ENCODE measurements at places on chromosomes 1 and 21.

DNA sequence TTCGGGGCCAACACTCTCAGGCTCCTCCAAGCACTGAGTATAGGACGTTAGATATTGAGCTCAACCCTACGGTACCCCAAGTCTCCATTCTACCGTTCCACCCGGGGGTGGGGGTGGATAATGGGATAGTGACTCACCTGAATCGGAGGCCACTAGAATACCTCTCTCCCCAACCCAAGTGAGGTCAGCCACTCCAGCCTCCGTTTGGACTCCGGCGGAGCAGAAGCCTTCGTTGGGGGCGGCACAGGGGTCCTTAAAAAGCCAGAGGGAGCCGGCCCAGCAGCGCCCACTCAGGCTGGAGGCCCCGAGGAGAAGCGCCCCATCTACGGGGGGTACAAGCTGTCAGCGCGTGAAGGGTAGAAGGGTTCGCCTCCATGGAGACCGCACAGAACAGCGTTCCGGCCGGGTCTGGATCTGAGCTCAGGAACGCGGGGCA lies 556 bp downstream of the WDR77 start:
- DNase-seq = peak; percentile 33

- DNase-seq = no peak
Measured at GRCh38 chr1:41498391-41498790, 13.9 kb upstream of the EDN2 start.

GRCh38 chr1:39623053-39623452 lies 16.4 kb downstream of the HEYL start:
- no peak for DNase-seq

GRCh38 chr1:196091397-196092135 lies 516.7 kb downstream of the KCNT2 start:
- no peak for DNase-seq

DNA sequence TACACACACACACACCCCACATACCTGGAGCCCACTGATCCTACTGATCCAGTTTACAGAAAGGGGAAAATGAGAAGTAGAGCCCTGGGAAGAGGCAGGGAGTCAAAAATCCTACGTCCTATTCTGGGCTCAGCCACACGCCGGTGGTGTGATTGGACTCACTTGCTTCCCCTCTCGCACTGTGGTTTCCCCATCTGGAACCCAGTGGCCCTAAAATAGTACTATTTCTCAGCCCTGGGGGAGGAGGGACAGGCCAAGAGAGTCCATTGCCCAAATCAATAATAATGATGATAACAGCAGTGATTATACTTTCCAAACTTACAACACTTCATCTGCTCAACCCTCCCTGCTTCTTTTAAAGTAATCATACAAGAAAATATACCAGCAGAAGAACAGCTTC lies 2.9 kb upstream of the PIGR start:
- no peak for DNase-seq

DNA sequence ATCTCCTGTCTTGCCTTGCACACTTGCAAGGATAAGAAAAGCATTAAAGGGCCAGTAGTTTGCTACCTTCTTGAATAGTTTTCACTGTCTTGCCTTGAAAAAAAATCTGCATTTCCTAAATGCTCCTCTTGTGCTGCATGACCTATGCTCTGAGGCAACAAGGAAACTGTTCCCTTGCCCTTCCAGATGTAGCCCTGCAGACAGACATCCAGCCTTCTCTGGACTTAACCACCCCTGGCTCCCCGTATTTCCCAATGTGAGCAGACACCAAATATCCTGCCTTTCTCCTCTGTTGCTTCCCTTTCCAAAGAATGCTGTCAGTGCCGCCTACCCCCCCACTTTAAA lies 177.6 kb downstream of the GABPA start:
- DNase-seq = no peak

GRCh38 chr1:93670141-93670540 lies 11.5 kb downstream of the BCAR3 start:
- DNase-seq = no peak

- DNase-seq = peak; percentile 50
Measured at GRCh38 chr1:110872745-110873720, at the start of gene CD53. TSS of gene CD53 (plus strand) at chr1:110873148. CDS start at chr1:110891409, 18,261 bp downstream.

- no peak for DNase-seq
Measured at GRCh38 chr1:208036918-208037766, 126.2 kb upstream of the CD34 start.

- no peak for DNase-seq
Measured at GRCh38 chr1:7292036-7292681, 478.9 kb upstream of the VAMP3 start.

DNA sequence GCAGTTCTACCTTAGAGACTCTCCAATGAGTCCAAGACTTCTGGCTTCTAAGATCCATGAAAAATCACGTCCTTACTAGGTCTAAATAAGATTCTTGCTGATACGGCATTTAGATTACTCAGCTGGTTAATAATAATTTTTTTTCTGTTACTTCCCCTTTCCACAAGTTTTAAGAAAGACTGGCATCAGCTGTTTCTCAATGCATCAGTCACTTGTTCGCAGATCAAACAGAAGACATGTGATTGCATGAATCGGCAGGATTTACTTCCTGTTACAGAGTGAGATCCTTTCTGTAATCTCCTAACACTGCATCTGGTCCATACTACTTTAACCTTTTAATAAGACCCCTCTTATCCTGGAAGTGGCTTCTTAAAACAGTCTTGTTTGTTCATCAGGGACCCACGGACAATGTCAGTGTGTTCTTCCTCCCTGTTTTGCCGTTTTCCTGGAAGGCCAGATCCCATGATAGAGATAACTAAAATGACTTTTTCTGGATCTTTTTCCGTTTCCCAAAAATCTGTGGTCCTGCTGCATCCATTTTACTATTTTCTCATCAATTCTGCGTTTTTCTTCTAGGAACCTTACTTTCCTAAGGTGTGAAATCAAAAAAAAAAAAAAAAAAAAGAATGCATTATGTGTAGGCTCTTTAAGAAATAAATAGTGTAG lies 6.1 kb downstream of the NPL start:
- no peak for DNase-seq

DNA sequence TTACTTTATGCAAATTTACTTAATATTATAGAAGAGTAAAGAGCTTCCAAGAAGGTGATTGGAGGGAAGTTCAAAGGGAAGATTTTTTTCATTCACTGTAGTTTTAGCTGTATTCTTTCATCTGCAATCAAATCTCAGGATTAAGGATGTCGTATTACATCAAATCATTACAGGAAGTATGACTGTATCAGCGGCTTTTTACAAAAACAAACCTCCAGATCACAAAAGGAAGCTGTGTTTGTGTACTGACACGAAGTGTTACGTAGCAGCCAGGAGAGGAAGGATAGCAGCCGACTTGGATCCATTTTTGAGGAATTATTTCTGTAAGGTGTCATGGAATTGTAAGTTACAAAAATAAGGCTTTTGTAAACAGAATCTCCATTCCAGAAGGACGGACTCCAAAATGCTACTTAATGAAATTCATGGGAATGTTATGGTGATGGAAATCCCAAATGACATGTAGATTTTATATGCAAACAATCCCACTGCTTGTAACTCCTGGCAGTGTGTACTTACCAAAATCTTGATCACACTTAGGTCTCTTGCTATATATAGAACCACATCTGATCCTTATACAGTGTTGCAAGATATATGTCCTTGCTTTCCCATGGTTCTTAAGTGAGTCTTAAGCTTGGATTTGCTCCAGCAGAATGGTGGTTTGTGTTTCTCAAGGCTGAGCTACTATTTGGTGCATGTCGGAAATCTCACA lies 49.8 kb downstream of the KCNJ15 start:
- no peak for DNase-seq

- no peak for DNase-seq
Measured at GRCh38 chr1:175784831-175785230, 41.4 kb upstream of the TNR start.

DNA sequence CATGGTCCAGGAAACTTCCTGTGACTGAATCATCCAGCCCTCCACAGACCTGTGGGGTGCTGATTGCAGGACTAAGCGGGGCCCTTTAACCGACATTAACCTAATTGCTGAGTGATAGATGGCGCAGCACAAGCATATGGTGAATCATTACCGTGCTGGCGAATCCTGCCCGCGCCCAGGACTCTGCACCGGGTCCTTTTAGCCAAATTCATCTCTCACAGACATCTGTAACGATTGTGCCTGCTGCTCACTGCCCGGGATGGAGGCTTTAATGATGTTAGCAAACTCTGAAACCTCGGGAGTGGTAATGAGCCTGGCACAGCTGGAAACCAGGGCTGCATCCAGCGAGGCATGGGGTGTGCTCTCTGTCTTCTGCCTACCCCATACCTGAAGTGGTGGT lies 147.3 kb upstream of the CD34 start:
- DNase-seq = no peak

- DNase-seq = no peak
Measured at GRCh38 chr1:70324683-70325082, 29.8 kb downstream of the ANKRD13C start.

DNA sequence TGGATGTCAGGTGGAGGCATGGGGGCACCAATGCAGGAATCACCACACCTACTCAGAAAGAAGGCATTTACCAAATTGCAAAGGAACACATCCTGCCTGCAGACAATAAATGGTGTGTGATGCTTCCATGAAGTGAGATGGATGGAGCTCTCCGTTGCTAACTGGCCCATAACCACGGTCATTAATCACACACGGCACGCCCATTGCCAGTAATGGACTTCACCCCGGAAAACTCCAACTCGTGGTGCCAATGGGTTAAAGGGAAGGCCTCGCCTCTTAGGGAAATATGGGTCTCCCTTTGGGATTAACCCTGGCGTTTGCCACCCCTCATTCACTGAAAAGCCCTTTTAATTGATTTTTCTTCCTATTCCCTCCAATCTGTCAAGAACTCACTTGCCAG lies 443.1 kb upstream of the DAB1 start:
- no peak for DNase-seq

DNA sequence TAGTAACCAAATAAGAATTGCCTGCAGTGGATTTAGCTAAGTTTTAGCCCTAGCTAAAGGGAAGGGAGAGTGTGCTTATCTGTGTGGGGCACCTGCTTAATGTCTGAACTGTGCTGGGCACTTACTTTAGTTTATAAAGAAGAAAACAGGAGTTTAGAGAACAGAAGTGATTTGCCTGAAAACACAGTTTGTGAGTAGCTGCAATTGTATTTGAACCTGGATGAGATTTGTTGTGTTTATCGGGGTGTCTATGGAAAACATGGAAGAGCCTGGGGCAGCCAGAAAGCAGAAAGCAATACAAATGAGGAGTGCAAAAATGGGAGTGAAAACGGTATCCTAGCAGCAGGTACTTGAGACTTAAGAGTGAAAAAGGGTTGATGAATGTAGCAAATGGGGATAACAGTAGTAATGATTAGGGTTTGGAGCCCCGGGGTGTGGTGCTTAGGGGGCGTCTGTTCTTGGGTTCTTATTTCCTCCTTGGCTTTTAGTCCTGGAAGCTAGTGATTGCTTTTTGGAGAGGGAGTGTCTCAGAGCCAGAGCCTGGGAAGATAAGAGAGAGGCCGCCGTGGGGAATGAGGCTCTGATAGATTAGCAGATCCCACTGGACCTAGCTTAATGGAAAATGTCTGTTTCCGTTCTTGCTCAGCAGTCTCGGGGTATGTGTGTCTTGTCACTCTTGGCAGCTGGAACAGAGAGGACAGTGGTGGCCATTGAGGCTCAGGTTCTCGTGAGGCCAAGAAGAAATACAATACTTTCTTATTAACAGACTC lies 5.6 kb downstream of the PRCC start:
- no peak for DNase-seq

DNA sequence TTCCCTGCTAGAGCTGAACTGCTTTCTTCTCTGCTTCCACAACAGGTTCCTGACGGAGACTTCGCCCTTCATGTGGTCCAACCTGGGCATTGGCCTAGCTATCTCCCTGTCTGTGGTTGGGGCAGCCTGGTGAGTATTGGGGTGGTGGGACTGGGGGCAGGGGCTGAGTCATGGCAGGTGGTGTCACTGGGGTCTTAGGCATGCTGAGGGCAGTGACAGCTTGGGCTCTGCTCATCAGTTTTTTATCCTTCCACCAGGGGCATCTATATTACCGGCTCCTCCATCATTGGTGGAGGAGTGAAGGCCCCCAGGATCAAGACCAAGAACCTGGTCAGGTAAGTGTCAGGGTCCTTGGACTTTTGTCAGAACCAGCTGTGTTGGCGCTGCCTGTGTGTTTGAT lies 1.3 kb downstream of the ATP6V0B start:
- no peak for DNase-seq

DNA sequence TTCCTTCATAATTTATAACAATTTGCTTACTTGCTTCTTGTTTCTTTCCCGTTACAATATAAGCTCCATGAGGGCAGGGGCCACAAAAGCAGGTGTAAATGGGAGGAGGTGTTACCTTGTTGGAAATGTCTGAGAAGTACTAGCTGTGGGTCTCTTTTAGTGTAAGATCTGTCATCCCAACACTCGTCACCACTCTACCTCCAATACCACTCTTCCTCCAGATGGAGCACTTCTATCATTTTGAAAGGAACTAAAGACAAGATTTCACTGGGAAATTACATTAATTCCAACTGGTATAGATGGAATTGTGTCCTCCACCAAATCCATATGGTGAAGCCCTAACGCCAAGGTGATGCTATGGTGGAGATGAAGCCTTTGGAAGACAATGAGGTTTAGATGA lies 53.0 kb upstream of the CPLANE2 start:
- no peak for DNase-seq

- DNase-seq = no peak
Measured at GRCh38 chr1:212754193-212754592, 37.4 kb downstream of the NSL1 start.

- DNase-seq = no peak
Measured at GRCh38 chr1:5686925-5687706, 305.1 kb downstream of the NPHP4 start.

DNA sequence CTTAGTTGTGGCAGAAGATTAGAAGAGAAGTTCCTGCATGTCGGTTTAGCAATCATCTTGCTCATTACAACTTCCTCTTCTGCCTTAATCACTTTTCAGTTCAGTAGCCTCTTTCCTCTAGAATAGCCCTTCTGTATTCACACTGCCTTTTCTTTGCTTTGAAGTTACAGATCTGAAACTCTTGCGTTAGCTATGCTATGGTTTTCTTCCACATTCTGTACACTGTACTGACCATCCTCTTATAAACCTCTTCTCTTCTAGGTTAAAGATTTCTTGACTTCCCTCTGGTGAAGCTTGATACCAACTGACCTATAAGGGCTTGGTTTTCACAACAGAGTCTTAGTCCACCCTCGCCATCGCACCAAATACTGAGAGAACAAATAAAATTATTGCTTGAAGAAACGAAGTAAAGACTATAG lies 35.0 kb downstream of the C21orf91 start:
- DNase-seq = no peak

- no peak for DNase-seq
Measured at GRCh38 chr21:33261635-33262034, 4.5 kb upstream of the IL10RB start.

DNA sequence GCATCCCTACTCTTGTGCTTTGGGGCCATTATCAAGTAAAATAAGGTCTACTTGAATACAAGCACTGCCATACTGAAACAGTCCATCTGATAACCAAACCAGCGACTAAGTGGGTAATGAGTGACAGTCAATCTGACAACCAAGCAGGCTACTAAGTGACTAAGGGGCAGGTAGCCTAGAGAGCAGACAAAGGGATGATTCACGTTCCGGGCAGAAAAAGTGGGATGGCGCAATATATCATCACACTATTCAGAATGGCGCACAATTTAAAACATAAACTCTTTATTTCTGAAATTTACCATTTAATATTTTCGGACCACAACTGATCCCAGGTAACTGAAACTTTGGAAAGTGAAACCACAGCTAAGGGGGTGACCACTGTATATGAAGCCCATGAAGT lies 17.7 kb downstream of the NGF start:
- no peak for DNase-seq

GRCh38 chr21:37886120-37886519 lies 30.1 kb downstream of the KCNJ6 start:
- no peak for DNase-seq

Data from activated CD4-positive, alpha-beta T cell treated with anti-CD3 and anti-CD28 coated beads for 4 hours (primary cell).